ENCODE measurements at places on chromosomes 11 and 22. TPM values are rescaled to one million over a fixed set of nuclear protein-coding genes. Genes with fewer than 3 reads are reported as not detected.

The SH3BP1 gene
- 0.16 TPM for total RNA-seq

The MUC2 gene
- total RNA-seq = not detected

The CNTN5 gene
- total RNA-seq = not detected

The SLC22A8 gene
- total RNA-seq = not detected

The KIRREL3 gene
- total RNA-seq = not detected

The UFD1 gene
- 99.4 TPM for total RNA-seq

The MRGPRF gene
- total RNA-seq = 0.06 TPM

The KMT2A gene
- total RNA-seq = 19.1 TPM

The HBG1 gene
- total RNA-seq = not detected

The ART5 gene
- not detected for total RNA-seq

The APOL6 gene
- total RNA-seq = 11.3 TPM

The HBD gene
- total RNA-seq = not detected

The DBX1 gene
- not detected for total RNA-seq

The ARHGAP8 gene
- total RNA-seq = not detected

The SGSM1 gene
- total RNA-seq = 0.88 TPM

The CCDC34 gene
- 4.9 TPM for total RNA-seq

The OR52H1 gene
- total RNA-seq = 0.38 TPM

The TRIM6 gene
- total RNA-seq = 1.3 TPM

The VSIG2 gene
- 1.1 TPM for total RNA-seq

The LRP4 gene
- 0.88 TPM for total RNA-seq

The SERPIND1 gene
- under 0.01 TPM for total RNA-seq

The NTM gene
- 0.06 TPM for total RNA-seq

The PIK3IP1 gene
- total RNA-seq = 14.7 TPM

The TOLLIP gene
- total RNA-seq = 40.3 TPM

The GGTLC2 gene
- not detected for total RNA-seq

The HTR3B gene
- not detected for total RNA-seq

The KRTAP5-2 gene
- total RNA-seq = not detected

The MAP6 gene
- total RNA-seq = 0.32 TPM

The CDC42EP2 gene
- 8.7 TPM for total RNA-seq

The OR52A1 gene
- total RNA-seq = not detected

The CLCF1 gene
- total RNA-seq = 2.7 TPM

The CYP2D6 gene
- 0.50 TPM for total RNA-seq

The PGA5 gene
- not detected for total RNA-seq

The CBX7 gene
- total RNA-seq = 2.4 TPM

The GAS2 gene
- total RNA-seq = 0.97 TPM

The EHF gene
- not detected for total RNA-seq

The SPON1 gene
- 0.06 TPM for total RNA-seq

The TCN2 gene
- 25.6 TPM for total RNA-seq

The KRTAP5-11 gene
- not detected for total RNA-seq

The DYNC2H1 gene
- total RNA-seq = 4.6 TPM

The SEPTIN5 gene
- 5.0 TPM for total RNA-seq

The LGR4 gene
- total RNA-seq = 6.0 TPM

The OR4C15 gene
- not detected for total RNA-seq

Measured in bladder microvascular endothelial cell (primary cell).